Activated CD4-positive, alpha-beta memory T cell treated with anti-CD3 and anti-CD28 coated beads for 36 hours (primary cell): ENCODE measurements at places on chromosomes 1 and 21.

DNA sequence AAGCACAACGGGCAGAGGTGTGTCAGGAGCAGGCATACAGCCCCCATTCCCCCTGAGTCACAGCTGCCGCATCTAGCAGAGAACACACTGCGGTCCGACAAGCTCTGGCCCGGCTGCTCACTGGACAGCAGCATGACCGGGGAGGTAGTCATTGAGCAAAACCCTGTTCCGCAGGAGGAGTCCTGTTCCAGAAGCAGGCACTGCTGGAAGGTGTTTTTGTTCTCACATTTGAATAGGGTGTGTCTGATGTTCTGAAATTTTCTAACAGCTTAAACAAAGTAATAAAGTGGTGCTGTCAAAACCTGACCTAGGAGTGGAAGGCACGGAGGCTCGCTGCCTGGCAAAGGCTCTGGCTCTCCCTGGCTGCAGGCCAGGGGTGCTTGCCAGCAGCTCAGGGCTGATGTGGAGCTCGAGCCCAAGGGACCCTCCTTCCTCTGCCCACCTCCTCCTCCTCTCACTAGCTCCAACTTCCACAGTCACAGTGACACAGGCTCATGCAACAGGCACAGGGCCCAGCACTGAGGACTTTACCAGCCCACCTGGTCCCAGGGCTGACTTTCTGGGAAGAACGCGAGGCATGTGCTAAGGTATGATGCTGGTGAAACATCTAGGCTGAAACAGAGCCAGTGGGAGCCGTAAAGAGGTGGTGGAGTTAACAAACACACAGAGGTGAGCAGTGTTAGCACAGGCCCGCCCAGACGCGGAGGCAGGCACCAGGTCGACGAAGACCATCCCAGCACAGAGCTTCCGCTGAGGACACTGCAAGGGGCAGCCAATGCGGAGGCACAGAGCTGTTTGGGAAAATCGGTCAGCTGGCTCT is 118.6 kb upstream of the IFFO2 start:
- H3K36me3 ChIP-seq: peaks cover 48% of the 10 kb centered on the region
- no peak overlapping the region for H3K4me3 ChIP-seq
- H3K27me3 ChIP-seq: no peaks in the 10 kb centered on the region
- H3K4me1 ChIP-seq: peaks cover 55% of the 10 kb centered on the region

GRCh38 chr1:183982172-183982963 is 55.2 kb downstream of the COLGALT2 start:
- DNase-seq: no peak
- no peaks in the 10 kb centered on the region for H3K36me3 ChIP-seq
- no peaks in the 10 kb centered on the region for H3K27me3 ChIP-seq
- no peaks in the 10 kb centered on the region for H3K4me1 ChIP-seq
- H3K27ac ChIP-seq: no peak overlapping the region

GRCh38 chr1:33332357-33332789 is 11.5 kb upstream of the A3GALT2 start:
- no peak for DNase-seq
- peaks cover 5% of the 10 kb centered on the region for H3K4me1 ChIP-seq
- H3K36me3 ChIP-seq: peaks cover 21% of the 10 kb centered on the region

- peaks cover 13% of the 10 kb centered on the region for H3K4me1 ChIP-seq
- no peak for DNase-seq
- peaks cover 12% of the 10 kb centered on the region for H3K36me3 ChIP-seq
Observed at GRCh38 chr1:12397462-12398450, 167.9 kb downstream of the VPS13D start.

DNA sequence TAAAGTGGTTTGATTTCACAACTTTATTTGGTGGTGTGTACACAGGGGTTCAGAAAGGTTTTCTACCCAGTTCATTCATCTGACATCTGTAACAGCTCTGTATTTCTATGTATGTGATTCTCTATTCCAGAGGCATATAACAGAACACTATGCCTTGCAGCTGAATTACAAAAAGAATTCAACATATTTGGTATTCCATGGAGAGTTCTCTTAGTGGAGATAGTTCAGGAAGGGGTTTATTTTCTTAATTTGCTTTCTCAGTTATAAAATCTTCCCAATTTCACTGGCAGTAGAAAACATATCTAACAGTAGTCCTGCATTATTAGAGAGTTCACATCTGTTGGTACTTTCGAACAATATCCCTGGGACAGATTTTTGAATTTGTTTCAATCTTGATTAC is 207.9 kb upstream of the LYPLAL1 start:
- no peaks in the 10 kb centered on the region for H3K36me3 ChIP-seq
- H3K4me3 ChIP-seq: no peak overlapping the region
- H3K27me3 ChIP-seq: no peaks in the 10 kb centered on the region
- no peaks in the 10 kb centered on the region for H3K4me1 ChIP-seq
- no peak overlapping the region for H3K27ac ChIP-seq

GRCh38 chr1:88740784-88741183 is 56.7 kb downstream of the PKN2 start:
- DNase-seq: no peak
- no peaks in the 10 kb centered on the region for H3K27me3 ChIP-seq
- H3K36me3 ChIP-seq: peaks cover 27% of the 10 kb centered on the region
- H3K27ac ChIP-seq: no peak overlapping the region
- H3K4me3 ChIP-seq: no peak overlapping the region

DNA sequence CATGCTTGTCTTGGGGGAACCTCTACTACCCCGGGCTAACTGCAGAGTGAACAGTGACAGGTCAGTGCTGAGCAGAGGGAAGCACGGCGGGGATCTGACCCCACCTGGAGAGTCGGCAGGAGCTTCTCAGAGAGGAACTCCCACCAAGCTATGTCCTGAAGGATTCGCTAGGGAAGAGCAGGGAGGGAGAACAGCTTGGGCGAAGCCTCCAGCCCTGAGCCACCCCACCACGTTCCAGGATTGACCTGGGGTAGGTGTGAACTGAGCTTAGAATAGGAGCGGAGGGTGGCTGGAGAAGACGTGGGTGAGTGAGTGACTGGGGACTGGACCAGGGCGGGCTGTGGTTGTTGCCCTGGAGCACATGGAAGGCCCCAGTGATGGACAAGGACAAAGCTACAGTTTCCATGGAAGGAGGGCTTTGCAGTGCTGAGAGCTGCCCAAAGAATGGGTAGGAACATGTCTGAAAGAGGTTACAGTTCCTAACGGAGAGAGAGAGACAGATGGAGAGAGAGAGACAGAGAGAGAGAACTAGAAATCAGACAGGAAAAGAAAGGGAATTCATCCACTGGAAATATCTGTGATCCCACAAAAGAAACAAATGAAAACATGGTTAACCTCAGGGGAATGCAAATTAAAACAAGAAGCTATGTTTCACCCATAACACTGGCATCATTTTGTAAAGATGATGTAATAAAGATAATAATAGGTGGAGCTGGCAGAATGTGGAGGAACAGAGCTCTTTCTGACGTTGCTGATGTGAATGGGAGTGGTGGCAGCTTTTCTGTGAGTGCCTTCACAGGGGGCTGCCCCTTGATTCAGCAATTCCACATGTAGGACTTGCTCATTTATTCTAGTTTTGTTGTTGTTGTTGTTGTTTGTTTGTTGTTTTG is 17.2 kb downstream of the BSND start:
- H3K36me3 ChIP-seq: no peaks in the 10 kb centered on the region
- H3K4me3 ChIP-seq: no peak overlapping the region
- peaks cover 12% of the 10 kb centered on the region for H3K27me3 ChIP-seq
- no peaks in the 10 kb centered on the region for H3K4me1 ChIP-seq
- DNase-seq: no peak
